ENCODE measurements at places on chromosomes 16 and 17.

DNA sequence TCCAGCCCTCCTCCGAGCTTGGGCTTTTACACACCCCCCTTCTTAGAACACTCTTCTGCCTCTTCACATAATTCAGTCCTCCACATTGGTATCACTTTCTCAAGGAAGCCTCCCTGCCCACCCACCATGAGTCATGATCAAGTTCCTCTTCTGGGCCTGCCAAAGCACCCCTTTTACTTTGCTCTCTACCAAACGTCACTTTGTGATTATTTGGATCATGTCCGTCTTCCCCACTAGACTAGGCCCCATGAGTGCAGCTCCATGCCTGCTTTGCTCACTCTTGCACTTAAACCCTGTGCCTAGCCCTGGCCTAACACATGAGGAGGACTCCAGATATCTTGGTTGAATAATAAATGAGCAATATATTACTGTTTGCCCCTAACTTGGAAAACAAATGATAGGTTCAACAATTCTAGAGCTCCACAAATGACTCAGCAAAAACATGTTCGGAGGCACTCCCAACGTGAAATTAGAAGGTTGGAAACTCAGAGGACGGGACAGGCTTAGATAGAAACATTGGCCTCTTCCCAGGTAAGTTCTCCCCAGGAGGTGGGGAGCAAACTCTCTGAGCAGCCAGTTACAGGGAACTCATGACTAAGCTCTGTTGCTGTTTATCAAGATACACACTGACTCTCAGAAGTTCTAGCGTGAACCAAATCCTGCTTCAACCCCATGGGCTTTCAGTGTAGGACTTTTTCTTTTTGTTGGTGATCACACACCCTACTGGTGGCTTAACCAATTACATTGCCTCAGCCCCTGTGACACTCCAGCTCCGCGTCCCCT, 28.3 kb downstream of the G6PC1 start:
- DNase-seq, result peak; percentile 9

- DNase-seq, result no peak
These were observed 15.0 kb downstream of the CUEDC1 start for GRCh38 chr17:57940231-57940630.

DNA sequence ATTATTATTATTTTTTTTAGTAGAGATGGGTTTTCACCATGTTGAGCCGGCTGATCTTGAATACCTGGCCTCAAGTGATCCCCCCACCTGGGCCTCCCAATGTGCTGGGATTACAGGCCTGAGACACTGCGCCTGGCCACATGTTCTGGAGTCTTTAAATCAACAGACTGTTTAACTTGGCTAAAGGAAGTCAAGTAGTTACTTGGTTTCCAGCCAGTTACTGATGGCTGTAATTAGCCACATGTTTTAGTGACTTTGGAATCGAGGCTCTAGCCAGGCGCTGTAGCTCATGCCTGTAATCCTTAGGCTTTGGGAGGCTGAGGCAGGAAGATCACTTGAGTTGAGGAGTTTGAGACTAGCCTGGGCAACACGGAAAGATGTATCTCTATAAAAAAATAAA, 699.2 kb upstream of the RBFOX1 start:
- DNase-seq, result no peak

- no peak for DNase-seq
These were observed 2.9 kb downstream of the STARD3 start for GRCh38 chr17:39639566-39640458.

- DNase-seq, result no peak
These were observed 305.2 kb downstream of the SEC14L1 start for GRCh38 chr17:77445760-77446532.

DNA sequence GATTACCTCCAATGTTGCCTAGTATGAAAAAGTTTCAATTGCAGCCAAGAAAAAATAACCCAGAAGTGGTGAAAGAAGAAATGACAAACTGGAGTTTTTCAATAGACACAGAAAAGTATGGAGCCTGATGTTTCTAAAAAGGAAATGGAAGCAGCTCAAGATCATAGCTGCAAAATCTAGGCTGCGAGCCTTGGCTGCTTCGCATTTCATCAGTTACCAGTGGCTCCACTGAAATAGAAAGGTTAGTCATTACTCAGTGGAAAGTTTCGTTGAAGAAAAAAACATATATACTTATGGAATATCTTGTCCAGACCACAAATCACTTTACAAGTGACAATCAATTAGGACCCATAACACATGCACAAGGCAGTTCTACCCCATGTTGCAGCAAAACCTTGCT, 206.8 kb upstream of the SOX9 start:
- DNase-seq, result no peak

- DNase-seq, result no peak
These were observed 13.3 kb downstream of the LRRC75A start for GRCh38 chr17:16478649-16479048.

DNA sequence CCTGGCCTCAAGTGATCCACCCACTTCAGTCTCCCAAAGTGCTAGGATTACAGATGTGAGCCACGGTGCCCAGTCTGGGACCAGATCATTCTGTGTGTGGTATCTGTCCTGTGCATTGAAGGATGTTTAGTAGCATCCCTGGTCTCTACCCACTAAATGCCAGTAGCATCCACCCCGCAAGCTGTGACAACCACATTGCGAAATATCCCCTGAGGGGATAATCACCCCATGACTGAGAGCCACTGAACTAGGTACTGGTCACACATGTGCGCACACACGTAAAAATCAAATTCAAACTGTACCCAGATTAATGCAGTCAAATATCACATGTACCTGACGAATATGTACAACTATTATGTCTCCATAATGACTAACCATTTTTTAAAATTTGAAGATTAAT, 35.8 kb downstream of the TEKT5 start:
- no peak for DNase-seq

DNA sequence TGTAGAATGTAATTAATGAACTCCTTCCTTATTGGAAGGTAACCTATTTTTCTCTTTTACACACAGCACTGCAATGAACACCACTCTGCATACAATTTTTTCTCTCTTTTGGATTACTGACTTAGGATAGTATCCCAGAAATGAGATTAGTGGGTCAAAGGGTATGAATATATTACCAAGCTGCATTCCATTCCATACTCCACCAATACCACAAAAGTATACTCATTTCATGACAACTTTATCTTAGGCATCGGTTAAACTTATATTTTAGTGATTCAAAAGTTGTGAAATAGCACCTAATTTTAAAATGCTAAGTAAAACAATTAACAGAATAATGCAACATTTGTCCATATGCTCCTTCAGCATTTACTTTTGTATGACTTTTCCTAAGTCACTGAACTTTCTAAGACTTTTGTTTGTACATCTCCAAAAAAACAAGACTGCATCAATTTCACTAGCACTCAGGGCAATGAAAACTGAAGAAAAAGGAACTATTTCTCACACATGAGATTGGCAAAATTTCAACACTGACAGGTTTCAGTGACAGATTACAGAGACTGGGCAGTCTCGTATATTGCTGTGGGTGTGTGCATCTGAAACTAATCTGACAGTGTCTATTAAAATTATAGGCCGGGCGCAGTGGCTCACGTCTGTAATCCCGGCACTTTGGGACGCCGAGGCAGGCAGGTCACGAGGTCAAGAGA, 32.1 kb downstream of the HELZ start:
- DNase-seq, result no peak

- DNase-seq, result no peak
These were observed 23.6 kb downstream of the BAHCC1 start for GRCh38 chr17:81418710-81419318.

- no peak for DNase-seq
These were observed 6.5 kb downstream of the ZZEF1 start for GRCh38 chr17:4136373-4136772.

- DNase-seq, result no peak
These were observed 11.9 kb downstream of the MAP3K3 start for GRCh38 chr17:63634163-63634562.

GRCh38 chr16:9549487-9549886, 458.0 kb downstream of the HAPSTR1 start:
- DNase-seq, result no peak

- no peak for DNase-seq
These were observed 1.2 kb downstream of the BRIP1 start for GRCh38 chr17:61862105-61862574.

DNA sequence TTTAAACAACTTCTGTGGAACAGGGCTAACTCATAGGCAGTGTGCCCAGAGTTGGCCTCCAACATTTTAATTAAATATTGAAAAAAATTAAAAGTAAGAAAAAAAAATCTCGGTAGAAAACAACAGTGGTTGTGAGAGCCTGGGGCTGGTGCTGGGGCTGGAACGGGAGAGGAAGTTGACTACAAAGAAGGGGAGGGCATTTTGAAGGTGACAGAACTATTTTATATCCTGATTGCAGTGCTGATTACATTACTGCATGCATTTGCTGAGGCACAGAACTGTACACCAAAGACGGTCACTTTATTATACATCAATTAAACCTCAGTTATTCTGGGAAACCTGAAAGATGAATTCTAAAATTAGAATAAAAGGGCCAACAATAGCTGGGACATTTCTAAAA, 142.5 kb downstream of the PARN start:
- no peak for DNase-seq

- DNase-seq, result no peak
These were observed 605 bp downstream of the NLRP1 start for GRCh38 chr17:5583426-5584382.

- no peak for DNase-seq
These were observed 292.0 kb downstream of the CPPED1 start for GRCh38 chr16:12511708-12512107.

GRCh38 chr17:10226930-10227695, 28.7 kb upstream of the GAS7 start:
- no peak for DNase-seq

- no peak for DNase-seq
These were observed 690 bp upstream of the CDC27 start for GRCh38 chr17:47189732-47190237.

GRCh38 chr17:6772016-6772415, 4.0 kb upstream of the FBXO39 start:
- no peak for DNase-seq

DNA sequence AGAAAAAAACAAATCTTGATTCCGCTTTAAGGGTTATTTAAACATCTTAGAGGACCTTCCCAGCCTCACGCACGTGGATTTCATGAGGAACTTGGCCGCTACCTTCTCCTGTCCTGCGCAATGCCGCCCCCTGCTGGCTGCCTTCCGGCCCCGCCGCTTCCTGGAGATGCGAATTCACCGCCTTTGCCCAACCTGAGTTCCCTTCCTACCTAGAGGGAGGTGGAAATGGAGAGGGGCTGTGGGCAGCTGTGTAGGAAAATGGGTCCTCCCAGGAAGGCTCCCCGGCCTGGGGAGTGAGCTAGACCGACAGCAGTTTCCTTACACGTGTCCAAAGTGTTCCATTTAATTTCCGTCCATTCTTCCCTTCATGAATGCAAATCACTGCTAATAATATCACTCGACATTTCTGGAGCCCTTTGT, 1.0 kb upstream of the ABCC12 start:
- no peak for DNase-seq

GRCh38 chr16:10961231-10961630, 16.9 kb downstream of the CLEC16A start:
- peak; percentile 81 for DNase-seq

GRCh38 chr16:87608400-87608985, 6.2 kb downstream of the JPH3 start:
- no peak for DNase-seq

DNA sequence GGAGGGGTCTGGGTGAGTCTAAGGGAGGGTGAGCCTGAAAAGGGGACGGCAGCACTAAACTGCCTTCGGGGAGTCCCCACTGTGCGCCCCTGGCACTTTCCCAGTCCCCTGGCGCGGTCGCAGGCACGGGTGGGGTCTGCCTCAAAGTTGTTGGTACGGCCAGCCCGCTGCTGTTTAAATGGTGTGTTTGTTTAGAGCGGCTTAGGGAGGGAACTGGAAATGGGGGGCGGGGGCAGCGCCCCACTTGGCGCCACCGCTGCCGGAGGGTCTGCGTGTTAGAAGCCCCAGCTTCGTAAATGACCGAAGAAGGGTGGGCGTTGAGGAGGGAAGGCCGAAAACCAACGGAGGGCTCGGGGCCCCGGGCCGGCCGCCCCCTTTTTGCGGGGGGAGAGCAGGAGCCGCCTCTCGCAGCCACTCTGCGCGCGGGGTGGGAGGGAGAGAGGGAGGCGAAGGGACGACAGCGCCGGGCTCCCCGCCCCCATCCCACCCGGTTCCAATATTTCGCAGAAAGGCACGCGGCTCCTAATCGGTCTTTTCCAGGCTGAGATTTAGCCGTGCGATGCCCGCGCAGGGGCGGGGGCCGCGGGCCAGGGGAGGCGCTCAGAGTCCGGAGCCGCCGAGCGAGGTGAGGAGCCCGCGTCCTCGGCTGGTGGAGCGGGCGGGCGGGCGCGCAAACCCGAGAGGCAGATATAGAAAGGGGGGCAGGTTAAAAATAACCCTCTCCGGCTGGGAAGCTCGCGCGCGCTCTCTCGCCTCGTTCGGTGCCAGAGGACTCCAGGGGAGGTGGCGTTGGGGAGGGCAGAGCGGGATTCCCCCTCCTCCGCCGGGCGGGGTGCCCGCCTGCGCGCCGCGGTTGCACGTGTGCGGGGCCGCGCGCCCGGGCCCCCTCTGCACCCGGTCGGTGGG, 54.9 kb downstream of the SREBF1 start:
- DNase-seq, result no peak

- no peak for DNase-seq
These were observed 3.8 kb upstream of the CHD3 start for GRCh38 chr17:7884581-7885366.

DNA sequence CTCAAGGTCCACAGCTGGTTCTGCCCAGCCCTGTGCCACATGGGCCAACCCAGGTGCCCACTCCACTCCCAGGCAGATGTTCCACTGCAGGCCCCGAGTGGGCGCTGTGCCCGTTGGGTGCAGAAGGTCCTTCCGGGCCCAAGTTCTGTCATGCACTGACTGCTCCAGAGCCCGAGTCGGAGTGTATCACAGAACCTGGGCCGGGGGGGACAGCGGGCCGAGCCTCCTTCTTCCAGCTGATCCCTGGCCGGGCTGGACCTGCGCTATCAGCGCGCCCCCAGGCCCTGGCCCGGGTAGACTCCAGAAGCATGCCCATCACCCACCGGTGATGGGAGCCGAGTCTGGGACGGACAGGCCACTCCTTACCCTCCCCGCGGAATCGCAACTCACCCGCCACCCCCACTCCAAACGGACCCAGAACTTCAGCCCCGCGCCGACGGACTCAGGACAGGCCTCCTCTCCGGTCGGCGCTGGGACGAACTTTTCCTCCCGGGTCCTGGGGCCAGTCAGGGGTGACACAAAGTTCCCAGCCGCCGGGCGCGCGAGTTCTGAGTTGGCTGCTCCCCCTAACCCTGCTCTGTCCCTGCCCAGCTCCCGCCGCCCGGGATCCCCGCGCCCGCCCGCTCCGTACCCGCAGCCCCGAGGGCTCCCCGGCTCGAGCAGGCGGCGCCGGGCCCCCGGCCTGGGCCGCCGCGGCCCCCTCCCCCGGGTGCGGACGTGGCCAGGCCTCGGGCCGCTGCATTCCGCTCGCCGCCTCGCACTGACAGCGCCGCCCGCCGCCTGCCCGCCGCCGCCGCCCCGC, at the start of gene COPZ2:
Gene COPZ2, minus strand, starts transcription at position 762 of the 802 bp plus-strand sequence. Its CDS starts 20 bp downstream, at position 742.
- no peak for DNase-seq

- no peak for DNase-seq
These were observed 169.8 kb downstream of the PITPNC1 start for GRCh38 chr17:67546578-67547527.

DNA sequence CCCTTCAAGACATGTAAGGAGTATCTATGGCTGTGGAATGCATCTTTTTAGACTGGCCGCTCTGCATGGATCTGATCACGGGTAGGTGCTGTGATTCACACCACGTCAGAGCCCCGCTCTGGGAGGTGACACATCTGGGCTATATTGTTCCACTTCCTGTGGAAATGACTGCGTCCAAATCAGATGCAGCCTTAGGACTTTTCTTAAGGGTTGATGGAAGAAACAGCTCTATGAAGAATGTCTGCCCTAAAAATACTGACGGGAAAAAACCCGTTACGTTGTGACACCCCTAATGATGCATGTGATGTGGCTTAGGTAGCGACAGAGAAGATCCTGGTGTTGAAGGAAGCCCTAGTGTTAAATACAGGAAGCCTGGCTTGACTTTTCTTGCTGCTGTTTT, 12.2 kb downstream of the BANP start:
- peak; percentile 43 for DNase-seq
